Epithelial cell of prostate (primary cell): ENCODE measurements at places on chromosomes 12 and 14.

- DNase-seq, result no peak
Measured at GRCh38 chr12:27400856-27401354, 45.6 kb upstream of the SMCO2 start.

DNA sequence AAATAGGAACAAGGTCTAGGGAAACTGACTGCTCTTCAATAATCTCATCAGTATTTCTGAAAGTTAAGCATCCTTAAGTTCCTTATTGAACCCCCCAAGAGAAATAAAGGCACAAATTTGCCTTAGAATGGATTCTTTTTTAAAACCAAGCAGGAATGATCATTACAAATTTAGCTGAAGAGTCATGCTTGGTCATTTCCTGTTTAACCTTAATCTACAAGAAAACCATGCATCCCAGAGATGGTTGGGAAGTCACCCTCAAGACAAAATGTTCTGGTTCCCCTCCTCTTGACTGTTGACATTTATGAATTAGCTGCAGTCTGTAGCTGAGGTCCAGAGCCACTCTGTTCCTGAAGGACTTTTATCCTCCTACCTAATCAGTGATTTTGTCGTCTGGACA, 291.8 kb upstream of the G2E3 start:
- DNase-seq, result no peak

- no peak for DNase-seq
Measured at GRCh38 chr14:52801014-52801712, 9.8 kb upstream of the GNPNAT1 start.

DNA sequence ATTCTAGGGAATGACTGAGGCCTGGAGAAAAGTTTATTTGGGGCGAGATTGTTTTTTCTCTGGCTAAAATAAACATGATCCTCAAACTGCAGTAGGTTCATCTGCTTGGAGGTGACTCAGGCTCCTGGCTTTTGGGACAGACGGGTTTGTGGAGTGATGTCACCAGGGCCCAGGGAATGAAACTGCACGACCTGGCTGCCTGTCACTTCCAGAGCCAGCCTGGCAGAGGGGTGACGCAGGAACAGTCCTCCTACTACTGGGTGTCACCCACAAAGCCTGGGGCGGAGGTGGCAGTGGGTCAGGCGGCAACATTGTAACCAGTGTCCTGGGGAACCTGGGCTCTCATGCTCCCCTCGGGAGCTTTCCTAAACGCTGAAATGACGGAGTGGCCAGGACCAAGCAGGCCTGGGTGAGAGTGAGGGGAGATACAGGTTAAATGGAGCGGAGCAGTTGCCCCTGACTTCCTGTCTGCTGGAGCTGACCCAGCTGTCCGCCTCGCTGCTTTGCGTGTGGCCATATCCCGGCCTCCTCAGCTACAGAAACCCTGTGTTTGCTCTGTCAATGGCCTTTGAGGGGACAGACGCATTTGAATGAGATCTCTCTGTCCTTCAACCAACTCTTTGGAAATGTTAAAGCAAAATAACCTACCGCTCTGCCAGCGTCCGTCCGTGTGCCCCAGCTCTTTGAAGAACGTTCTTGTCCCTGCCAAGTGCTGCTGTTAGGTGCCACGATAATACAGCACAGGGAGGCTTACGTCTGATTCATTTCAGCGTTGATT, 6.5 kb downstream of the HIP1R start:
- no peak for DNase-seq

- DNase-seq, result no peak
Measured at GRCh38 chr12:24920141-24920540, 28.8 kb downstream of the BCAT1 start.

GRCh38 chr12:24852420-24852819, 96.5 kb downstream of the BCAT1 start:
- no peak for DNase-seq

DNA sequence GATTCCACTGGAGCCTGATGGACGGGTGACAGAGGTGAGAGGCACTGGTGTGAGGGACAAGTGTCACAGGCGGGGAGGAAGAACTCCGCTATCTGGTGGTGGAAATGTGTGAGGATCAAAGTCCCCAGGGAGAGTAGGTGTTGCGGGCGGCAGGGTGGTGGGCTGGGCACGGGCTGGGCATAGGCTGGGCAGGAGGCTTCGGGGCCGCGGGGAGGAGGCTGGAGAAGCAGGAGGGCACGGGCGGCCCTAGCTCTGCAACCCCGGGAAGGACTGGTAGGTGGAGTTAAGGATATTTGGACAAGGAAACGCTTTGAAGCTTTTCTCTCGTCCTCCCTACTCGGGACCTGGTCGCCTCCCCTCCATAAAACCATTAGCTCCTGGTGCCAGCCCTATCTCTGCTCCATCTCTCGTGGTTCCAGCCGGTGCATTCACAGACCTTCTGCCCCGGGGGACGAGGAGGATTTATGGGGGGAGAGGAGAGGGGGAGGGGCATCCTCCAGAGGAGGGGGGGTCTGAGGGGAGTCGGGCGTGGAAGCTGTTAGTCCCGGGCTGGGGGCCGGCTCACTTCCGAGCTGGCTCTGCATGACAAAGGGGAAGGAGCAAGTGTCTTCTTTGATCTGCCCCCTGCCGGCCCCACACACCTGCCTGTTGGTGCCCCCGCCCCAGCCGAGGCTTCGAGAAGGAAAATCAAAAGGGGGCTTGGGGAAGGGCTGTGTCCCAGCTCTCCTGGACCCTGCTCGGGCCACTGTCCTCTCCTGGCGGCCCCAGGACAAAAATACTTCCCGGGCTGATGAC, 504 bp downstream of the WNT5B start:
- DNase-seq, result no peak

DNA sequence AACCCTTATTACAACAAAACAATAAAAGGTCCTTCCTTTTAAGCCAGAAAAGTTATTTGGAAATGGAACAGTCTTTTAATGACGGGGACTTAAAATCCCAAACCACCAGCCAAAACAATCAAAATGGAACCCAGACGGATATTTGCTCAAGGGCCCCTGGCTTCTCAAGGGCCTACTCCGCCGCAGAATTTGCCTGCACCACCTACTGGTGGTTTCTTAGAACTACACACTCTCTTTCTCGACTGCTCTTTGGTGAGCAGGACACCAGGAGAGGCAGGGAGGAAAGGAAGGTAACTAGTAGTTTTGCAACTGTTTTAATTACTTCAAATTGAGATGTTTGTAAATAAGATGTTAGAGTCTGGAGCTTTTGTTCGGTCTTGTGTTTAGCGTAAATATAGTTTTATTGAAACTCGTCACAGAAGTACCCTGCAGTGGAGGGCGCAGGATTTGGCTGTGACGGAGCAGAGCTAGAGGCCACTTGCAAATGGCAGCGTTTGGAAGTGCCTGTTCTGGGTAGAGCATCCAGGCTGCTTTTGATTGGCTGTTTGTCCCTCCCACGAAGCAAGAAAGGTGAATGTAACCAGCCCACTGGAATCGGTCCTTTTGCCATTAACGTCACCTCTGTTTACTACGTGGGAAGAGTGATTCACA, 238.5 kb downstream of the CACNA1C start:
- no peak for DNase-seq

DNA sequence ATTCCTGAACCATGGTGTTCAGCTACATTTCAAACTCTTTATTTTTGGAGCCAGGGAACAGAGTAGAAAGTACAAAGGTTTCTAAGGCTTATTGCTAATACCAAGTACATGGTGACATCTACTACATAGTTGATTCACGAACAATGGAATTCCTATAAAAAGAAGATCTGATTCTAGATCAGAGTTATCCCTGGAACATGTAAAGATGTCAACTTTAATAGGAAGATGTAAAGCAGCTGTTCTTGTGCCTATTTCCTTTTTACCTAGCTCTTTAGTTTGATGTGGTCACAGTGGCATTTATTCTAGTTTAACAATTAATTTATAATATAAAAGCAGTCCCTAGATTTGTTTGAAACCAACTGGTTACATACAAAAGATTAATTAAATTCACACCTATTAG, 99.5 kb downstream of the NUBPL start:
- DNase-seq, result no peak

DNA sequence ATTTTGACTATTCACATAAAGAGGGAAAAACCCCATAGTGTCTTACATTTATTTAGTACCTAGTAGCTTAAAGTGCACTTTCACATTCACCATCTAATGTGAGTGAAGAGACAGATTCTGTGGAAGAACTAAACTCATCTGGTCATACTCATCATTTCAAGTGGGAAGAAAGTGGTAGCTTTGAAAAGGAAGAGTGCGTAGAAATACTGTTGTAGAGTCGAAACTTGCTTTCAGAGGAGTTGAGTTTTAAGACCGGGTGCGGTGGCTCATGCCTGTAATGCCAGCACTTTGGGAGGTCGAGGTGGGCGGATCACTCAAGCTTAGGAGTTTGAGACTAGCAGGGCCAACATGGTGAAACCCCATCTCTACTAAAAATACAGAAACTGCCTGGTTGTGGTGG, 222.2 kb downstream of the ERC1 start:
- DNase-seq, result no peak

DNA sequence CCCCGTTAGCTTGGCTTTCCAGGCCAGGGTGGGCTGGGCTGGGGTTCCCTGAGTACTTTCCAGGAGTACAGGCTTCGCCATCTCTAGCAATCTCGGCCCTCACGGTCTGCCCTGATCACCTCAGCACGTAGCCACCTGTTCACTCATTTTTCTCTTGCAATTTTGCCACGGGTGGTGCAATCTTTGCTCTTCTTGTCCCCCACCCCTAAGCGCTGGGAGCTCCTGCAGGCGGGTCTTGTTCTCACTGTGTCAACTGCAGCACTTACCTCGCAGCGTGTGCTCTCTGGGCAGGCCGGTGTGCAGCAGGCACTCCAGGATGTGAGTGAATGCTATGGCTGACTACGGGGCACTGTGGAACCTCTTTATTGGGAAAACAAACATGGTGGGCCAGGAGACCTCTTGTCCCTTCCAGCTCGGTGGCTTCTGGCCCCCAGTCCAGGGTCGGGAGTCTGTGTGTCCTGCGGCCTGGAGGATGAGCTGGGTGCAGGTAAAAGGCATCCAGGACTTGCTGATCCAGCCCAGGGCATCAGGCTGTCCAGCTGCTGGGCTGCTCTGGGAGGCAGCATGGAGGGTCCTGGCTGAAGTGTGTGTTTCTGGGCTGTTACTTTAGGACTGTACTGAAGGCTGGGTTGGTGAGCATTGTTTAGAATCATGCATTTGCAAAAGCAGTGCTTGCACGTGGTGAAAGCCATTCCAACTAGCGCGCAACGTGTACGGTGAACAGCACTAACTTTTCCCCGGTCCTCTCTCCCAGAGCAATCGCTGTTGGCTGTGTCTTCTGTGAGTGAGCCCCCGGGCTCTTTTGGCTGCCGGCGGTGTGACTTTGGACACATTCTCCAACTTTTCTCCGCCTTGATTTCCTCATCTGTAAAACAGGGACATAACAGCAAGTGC, 1.5 kb upstream of the ULK1 start:
- no peak for DNase-seq

GRCh38 chr14:65344011-65344410, 68.5 kb upstream of the FUT8 start:
- DNase-seq, result no peak

DNA sequence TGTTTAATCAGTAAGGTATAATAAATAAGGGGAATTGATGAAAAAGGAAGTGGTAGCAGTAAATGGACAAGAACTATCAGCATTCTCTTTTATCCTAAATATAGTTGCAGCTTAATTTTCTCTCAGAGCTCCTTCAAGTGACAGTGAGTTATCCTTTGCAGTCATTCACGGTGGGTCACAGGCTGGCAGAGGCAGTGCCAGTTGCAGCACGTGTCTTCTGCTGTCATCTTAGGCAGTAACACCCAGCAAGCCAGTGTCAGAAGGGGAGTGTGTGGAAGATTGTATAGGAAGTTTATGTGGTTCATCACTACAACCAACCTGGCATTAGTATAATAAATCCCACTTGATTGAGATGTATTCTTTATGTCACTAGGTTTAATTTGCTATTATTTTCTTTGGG, 170.0 kb downstream of the CCDC91 start:
- DNase-seq, result no peak

GRCh38 chr14:67490196-67490595, 1.7 kb upstream of the TMEM229B start:
- no peak for DNase-seq

DNA sequence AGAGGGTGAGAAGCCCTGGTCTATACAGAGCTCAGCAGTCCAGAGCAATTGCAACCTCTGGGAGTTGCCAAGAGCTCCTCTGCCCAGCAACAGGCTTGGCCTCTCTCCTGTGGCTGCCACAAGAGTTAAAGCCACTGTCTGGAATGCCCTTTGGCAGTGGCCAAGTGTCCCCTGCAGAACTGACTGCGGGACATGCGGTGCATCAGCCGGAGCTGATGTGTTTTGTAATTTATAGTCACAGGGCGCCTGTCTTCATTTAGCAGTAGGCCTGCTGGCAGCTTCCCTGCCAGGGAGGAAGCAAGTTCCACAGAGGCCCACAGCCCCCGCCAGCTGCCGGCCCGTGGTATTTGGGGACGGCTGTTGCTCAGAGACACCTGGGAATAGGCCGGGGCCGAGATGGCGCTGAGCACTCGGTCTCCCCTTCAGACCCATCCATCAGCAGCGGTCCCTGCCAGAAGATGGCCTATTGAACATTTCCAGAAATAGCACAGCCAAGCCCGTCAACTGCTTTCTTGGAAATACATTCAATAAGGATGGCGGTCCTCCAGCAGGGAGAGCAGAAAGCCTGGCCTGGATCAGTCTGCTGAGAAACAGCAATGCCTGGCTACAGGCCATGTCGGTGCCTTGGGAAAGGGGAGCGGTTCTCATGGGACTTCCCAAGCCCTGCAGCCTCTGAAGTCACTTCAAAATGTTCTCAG, 217.4 kb downstream of the CRADD start:
- DNase-seq, result no peak

GRCh38 chr12:44389896-44390295, 486.2 kb downstream of the NELL2 start:
- DNase-seq, result no peak

GRCh38 chr14:99775351-99775750, 17.9 kb upstream of the EML1 start:
- no peak for DNase-seq

GRCh38 chr12:45357539-45358417, 141.9 kb downstream of the ANO6 start:
- DNase-seq, result no peak

DNA sequence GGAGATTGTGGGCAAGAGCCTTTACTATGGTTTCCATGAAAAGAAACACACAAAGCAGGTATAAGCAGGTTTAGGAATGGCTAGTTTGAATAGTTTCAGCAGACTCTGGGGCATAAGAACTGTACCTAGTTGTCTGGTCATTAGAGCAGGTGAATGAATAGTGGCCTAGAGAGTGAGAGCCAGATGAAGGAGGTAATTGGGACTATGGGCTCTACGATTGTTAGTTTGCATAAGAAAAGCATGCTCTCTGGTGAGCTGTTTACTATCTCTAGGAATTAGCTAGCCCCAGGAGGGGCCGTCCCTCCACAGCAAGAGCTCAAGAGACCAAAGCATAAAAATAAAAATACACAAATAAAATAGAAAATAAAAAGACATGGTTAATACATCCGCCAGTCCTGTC, 397.5 kb upstream of the GARIN6 start:
- no peak for DNase-seq
